ENCODE measurements at places on chromosomes 7 and 10.

- DNase-seq, result no peak
These were observed 178.7 kb downstream of the KLF6 start for GRCh38 chr10:3606309-3606708.

DNA sequence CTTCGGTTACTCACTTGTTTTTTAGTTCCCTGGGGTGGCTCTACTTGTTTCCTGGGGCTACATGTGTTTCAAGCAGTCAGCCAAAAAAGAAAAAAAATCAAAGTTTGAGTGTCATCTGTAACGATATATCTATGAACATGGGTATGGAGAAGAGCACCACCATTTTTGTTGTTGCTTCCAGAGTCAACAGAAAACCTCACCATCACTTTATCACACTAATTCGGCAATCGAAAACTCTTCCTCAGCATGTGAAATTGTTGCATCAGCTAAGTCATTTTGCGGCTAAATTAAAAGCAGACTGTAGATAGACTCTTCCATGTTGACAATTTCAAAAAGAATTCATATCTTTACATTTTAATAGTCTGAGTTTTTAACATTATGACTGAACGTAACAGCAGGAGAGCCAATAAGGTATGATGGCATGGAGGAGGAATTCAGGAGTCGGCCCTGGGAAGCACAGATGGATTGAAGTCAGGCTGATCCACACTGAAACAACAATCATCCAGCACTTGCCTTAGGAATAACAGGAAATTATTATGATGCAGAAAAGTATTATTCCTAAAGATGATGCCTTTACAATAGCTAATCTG lies 455.7 kb upstream of the KLF6 start:
- DNase-seq, result no peak

GRCh38 chr7:151629713-151630272 lies 110.1 kb upstream of the RHEB start:
- no peak for DNase-seq

GRCh38 chr10:75111907-75112679 lies 637 bp downstream of the SAMD8 start:
- DNase-seq, result peak; percentile 20

DNA sequence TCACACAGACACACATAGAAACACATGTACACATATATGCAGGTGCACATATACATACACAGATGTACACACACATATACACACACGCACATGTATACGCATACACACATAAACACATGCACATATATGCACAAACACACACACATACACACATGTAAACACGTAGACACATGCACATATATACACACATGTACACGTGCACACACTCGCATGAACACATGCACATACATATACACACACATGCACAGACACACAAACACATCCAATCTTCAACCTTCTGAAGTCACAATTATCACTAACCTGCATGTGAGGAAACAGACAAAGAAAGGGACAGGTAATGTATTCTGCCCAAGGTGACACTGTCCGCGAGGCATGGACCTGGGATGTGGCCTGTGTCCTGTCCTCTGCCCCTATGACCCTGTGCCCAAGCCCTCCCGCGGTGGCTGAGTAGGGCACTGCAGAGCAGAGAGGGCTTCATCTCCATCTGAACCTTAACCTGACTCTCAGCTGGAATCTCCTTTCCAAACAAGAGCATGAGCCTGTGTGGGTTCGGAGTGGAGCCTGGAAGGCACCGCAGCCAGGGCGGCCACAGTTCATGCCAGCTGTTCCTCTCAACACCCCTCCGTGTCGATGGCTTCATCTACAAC lies 660.9 kb downstream of the SDK1 start:
- no peak for DNase-seq

- no peak for DNase-seq
These were observed 2.8 kb downstream of the FGF8 start for GRCh38 chr10:101772895-101773761.

GRCh38 chr10:95538412-95538811 lies 22.8 kb downstream of the SORBS1 start:
- DNase-seq, result no peak

- no peak for DNase-seq
These were observed 17.0 kb downstream of the CNPY1 start for GRCh38 chr7:155529346-155529745.

GRCh38 chr10:6516929-6517284 lies 63.2 kb downstream of the PRKCQ start:
- DNase-seq, result no peak

DNA sequence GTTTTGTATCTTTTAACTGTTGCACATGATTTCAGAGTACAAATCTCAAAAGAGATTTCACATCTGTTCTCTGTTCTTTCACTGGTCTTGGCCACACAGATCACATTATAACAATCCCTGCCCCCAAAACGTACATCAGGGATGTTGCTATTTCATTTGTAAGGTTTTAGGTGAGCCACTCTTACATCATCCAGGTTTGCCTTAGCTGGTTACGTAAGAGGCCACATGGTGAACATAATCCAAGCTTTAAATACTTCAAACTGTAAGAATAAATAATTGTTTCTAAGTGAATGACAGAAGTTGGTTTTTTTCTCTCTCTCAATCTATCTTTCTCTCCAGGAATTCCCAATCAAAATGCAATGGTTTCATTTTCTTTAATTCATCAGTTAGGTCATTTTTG lies 245.9 kb upstream of the HGF start:
- no peak for DNase-seq

DNA sequence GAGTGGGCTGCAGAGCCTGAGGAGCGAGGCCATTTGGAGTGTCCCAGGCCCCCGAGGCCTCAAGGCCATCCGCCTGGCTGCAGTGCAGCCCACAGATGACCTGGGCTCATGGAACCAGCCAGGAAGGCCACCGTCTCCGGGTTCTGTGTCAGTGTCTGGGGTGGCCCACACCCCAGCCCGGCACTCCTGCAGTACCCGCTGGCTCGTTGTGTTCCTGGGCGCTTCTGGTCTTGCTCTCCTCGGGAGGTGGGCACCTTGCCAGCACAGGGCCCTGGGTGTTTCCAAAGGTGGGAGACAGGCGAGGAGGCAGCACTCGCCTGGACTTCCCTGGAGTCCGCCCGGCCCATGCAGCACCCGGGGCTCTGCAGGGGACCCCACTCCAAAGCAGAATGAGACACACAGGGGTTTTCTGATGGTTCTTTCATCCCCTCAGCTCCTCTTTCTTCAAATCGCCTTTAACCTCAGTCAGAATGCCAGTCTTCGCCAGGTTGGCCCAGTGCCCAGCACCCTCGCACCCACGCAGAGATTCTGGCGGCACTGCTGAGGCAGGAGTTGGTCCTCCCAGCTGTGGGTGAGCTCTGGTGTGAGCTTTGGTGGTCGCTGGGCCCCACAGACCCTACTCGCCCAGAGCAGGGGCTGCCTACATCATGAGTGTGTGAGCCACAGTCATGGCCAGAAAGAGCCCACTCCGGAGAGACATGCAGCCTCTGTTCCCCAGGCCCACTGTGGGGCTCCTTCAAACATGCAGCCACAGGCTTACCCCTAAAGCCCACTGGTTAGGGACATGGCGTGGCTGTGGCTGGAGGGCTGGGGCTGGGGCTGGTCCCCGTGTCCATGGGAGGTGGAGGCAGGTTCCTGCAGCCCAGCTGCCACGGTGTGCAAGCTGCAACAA lies 155.7 kb downstream of the EBF3 start:
- no peak for DNase-seq

- no peak for DNase-seq
These were observed 223.7 kb downstream of the LHFPL3 start for GRCh38 chr7:104552102-104552501.

GRCh38 chr10:86091216-86091615 lies 275.4 kb downstream of the GRID1 start:
- no peak for DNase-seq

DNA sequence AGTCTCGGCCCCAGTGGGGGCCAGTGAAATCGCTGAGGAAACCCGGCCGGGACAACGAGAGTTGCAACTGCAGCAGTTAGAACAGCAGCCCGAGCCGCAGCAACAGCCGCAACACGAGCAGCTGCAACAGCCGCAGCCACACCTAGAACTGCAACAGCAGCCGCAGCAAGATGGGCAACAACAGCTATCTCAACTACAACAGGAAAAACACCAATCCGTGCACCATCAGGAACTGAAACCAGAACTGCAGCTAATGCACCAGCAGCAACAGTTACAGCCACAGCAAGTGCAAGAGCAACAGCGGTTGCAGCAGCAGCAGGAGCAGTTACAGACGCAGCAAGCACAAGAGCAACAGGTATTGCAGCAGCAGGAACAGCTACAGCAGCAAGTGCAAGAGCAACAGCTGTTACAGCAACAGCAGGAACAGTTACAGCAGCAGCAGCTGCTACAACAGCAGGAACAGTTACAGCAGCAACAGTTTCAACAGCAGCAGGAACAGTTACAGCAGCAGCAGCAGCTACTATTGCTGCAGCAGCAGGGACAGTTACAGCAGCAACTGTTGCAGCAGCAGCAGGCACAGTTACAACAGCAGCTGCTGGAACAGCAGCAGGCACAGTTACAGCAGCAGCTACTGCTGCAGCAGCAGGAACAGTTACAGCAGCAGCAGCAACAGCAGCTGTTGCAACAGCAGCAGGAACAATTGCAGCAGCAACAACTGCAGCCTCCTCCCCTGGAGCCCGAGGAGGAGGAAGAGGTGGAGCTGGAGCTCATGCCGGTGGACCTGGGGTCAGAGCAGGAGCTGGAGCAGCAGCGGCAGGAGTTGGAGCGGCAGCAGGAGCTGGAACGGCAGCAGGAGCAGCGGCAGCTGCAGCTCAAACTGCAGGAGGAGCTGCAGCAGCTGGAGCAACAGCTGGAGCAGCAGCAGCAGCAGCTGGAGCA lies 6.1 kb downstream of the ZNF853 start:
- no peak for DNase-seq

- DNase-seq, result no peak
These were observed 26.5 kb downstream of the KLF6 start for GRCh38 chr10:3758491-3758970.

GRCh38 chr10:86712317-86712707 lies 44.0 kb downstream of the LDB3 start:
- DNase-seq, result no peak
